ENCODE measurements at places on chromosomes 12 and 14.

DNA sequence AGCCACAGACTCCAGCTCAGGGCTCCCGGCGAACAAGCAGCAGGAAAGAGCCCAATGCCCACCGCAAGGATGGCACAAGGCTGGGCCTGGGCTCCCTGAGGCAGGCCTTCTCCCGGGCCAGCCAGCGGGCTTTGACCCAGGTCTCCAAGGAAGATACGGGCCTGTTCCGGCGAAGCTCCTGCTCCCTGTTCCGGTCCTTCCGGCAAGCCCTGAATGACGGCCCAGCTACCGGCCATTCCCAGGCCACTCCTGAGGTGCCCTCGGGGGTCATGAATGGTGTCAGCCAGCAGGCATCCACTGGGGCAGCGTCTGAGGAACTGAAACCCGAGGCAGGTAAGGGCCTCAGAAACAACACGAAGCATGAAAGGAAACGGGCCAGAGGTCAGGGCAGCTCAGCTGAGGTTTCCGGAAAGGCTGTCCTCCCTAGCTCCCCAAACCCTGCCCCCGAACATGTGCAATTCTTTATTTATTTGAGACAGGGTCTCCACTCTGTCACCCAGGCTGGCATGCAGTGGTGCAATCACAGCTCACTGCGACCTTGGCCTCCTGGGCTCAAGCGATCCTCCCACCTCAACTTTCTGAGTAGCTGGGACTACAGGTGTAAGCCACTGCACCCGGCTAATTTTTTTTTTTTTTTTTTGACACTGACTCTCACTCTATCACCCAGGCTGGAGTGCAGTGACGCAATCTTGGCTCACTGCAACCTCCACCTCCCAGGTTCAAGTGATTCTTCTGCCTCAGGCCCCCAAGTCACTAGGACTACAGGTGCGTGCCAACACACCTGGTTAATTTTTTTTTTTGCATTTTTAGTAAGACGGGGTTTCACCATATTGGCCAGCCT is 6.0 kb downstream of the EXOC3L4 start:
- DNase-seq, result no peak

DNA sequence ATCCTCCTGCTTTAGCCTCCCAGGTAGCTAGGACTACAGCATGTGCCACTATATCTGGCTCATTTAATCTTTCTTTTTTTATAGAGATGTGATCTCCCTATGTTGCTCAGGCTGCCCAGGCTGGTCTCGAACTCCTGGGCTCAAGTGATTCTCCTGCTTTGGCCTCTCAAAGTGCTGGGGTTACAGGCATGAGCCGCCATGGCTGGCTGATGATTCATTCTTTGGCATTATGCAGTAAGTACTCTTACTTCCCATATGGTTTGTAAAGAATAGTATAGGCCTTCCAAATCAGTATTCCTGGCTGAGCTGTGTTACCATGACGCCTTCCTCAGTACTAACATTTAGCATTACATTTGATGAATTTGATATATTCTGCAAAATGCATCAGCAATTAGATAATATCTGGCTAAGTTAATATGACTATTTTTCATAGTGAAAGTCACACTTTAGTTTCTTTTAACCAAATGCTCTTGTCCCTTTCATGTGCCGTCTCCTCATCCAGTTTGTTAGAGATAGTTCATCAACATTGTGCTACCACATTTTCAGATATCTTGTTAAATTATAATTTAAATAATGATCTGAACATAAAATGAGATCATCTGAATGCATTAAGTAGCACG is 3.2 kb upstream of the MIA2 start:
- no peak for DNase-seq

DNA sequence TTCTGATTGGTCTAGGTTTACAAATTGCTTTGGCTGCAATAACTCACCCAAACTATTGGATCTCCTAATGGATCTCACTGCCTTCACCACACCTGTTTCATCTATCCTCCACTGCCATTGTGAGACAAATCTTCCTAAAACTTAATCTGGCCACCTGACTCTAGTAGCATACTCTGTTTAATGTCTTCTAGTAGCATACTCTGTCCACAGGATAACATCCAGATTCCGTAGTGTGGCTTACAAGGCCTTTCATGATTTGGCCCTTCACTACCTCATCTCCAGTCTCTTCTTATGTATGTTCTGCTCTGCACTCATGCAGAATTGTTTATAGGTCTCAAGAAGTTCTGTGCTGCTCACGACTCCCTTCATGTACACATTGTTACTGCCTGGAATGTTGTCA is 10.0 kb downstream of the HSD17B6 start:
- no peak for DNase-seq

GRCh38 chr12:50566066-50566465 is 61.3 kb downstream of the DIP2B start:
- DNase-seq, result no peak

- no peak for DNase-seq
Measured at GRCh38 chr14:96247031-96247430, 9.0 kb upstream of the BDKRB1 start.

DNA sequence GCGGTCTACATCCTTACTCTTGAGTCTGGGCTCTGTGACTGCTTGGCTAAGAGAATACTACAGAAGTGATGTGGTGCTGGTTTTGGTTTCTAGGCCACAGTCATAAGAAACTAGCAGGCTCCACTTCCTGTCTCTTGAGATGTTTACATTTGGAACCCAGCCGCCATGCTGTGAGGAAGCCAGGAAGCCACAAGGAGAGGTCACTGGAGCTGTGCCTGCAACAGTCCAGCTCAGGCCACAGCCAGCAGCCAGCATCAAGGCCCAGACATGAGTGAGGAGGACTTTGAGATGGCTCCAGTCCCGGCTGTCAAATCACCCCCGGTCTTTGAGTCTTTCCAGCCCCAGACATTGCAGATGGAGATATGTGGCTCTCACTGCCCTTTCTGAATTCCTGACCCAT is 12.9 kb upstream of the FAM181A start:
- no peak for DNase-seq

DNA sequence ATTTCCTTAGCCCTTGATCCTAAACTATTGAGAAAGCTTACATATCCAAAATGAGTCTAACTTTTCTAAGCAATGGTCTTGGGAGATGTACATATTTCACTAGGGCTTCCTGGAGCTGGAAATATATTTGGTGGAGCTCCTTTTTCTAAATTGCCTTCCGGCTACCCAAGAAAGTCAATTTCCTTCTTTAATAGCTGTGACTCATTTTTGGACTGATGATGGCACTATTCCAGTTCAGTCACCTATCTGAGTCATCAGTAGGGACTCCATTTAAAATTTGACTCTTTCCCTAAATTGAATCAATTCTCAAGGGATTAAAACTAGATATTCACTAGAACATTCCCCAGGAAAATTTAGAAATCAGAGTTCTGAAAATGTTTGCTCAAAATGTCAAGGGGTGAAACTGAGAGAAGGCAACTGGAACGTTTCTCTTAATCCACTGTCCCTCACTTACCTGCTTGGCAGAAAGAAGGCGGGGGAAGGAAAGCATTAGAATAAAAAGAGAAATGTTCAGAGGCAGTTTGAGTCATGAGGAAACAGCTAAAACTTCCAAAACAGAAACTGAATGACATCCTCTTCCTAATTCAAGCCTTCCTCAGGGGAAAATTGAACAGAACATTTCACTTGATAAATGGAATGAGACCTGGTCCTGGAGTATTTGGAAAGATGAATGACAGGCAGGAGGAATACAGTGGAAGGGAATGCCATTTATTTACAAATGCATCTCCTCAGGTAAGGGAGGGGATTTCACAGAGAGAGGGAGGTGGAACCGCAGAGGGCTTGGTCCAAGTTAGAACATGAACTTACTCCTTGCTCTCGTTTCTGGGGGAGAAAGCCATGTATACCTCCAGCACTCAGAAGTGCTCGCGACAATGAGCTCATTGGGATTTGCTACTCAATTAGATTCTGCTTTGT is 91.2 kb downstream of the RGS6 start:
- DNase-seq, result no peak

GRCh38 chr12:89787763-89788162 is 79.1 kb upstream of the ATP2B1 start:
- no peak for DNase-seq

DNA sequence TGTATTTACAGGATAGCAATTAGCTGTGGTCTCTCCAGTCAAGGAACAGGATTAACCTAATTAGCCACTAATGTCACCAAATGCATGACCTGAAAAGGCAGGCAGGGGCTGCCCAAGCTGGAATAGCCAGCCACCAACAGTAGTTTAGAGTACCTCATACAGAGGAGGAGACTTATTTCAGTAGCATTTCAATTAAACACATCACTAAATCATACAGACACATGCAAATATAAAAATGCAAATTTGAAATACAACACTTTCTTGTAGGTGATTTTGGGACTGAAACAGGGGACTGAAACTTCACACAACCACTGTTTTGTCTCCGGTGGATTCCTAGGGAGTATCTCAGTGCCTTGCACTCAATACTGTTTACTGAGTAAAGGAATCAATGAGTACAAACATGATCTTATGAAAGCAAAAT is 636 bp upstream of the IFNG-AS1 start:
- no peak for DNase-seq

- no peak for DNase-seq
Measured at GRCh38 chr14:65880507-65880906, 468.0 kb downstream of the FUT8 start.

DNA sequence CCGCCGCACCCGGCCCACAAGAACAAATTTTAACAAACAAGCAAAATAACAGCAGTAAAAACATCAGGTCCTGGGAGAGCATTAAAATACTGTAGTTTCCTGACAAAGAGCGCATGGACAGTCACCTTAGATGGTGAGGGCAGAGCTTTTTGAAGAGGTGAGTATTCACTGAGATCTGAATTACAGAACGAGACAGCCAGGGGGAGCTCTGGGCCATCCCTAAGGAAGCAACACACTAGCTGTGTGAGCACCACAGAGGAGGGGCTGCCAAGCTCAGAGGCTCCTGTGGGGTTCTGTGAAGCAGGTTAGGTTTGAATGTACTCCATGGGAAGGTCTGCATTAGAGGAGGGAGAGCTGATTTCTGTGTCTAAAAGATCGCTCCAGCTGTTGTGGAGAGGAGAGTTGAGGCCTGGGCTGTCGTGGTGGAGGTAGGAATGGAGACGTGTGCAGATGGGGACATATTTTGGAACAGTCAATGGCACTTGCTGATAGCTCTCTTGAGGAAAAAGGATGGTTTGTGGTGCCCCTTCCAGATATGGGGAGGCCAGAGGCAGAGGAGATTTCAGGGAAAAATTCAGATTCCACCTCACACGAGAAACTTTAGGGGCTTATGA is 72.9 kb downstream of the TRAFD1 start:
- DNase-seq, result peak; percentile 67
